ENCODE measurements at places on chromosomes 3 and 15.

GRCh38 chr15:63839722-63840121 lies 6.0 kb upstream of the HERC1 start:
- no peaks in the 10 kb centered on the region for H3K36me3 ChIP-seq
- H3K4me3 ChIP-seq: no peak overlapping the region
- DNase-seq: no peak
- no peak overlapping the region for H3K27ac ChIP-seq
- peaks cover 25% of the 10 kb centered on the region for H3K4me1 ChIP-seq

DNA sequence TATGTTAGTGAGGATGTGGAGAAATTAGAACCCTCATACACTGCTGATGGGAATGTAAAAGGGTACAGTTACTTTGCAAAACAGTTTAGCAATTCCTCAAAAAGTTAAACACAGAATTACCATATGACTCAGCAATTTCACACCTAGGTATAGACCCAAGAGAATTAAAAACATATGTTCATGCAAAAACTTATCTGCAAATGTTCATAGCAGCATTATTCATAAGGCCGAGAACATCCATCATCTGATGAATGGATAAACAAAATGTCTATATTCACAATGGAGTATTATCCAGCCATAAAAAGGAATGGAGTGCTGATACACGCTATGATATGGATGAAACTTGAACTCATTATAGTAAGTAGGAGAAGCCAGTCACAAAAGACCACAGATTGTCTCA lies 10.3 kb downstream of the SEC13 start:
- H3K36me3 ChIP-seq: peaks cover 39% of the 10 kb centered on the region
- DNase-seq: no peak
- H3K4me1 ChIP-seq: peaks cover 2% of the 10 kb centered on the region
- H3K4me3 ChIP-seq: no peak overlapping the region

DNA sequence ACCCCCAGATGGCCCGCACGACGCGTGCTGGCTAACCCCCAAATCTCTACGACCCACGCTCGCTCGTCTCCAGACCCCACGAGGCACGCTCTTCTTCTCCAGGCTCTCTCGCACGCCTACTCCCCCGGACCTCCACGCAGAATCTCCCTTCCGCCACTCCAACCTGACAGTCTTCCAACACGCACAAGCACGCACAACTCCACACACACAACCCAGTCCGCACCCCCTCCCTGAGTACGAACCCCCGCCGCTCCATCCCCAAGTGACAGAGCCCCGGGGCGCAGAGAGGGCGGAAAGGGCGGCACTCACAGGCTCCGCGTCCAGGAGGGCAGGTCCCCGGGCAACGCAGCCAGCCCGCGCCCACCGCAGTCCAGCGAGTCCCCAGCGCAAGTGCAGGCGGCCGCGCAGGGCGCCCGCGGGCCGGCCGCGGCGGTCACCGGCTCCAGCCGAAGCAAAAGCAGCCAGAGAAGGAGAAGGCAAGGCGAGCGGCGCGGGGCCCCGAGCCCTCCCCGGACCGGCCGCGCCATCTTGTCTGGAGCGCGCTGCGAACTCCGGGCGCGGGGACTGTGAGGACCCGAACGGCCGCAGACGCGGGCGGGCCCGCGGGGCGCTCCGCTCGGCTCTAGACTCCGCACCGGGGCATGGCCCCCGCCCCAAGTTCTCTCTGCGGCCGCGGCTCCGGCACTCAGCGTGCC lies 794 bp downstream of the LRIG1 start:
- H3K27me3 ChIP-seq: peaks cover 88% of the 10 kb centered on the region
- no peak overlapping the region for H3K27ac ChIP-seq
- H3K4me1 ChIP-seq: peaks cover 27% of the 10 kb centered on the region
- DNase-seq: peak; percentile 56
- H3K4me3 ChIP-seq: peak overlapping the region; percentile 65

GRCh38 chr15:25287823-25288222 lies 151.0 kb downstream of the UBE3A start:
- DNase-seq: no peak
- no peaks in the 10 kb centered on the region for H3K27me3 ChIP-seq
- no peak overlapping the region for H3K4me3 ChIP-seq
- no peaks in the 10 kb centered on the region for H3K36me3 ChIP-seq
- no peaks in the 10 kb centered on the region for H3K4me1 ChIP-seq
- H3K27ac ChIP-seq: no peak overlapping the region

- no peaks in the 10 kb centered on the region for H3K4me1 ChIP-seq
- H3K4me3 ChIP-seq: no peak overlapping the region
- no peaks in the 10 kb centered on the region for H3K27me3 ChIP-seq
- H3K36me3 ChIP-seq: peaks cover 28% of the 10 kb centered on the region
- no peak for DNase-seq
- peak overlapping the region; percentile 5 for H3K27ac ChIP-seq
Observed at GRCh38 chr3:134186391-134186790, 64.3 kb downstream of the RYK start.

- no peaks in the 10 kb centered on the region for H3K4me1 ChIP-seq
- no peak overlapping the region for H3K4me3 ChIP-seq
- H3K36me3 ChIP-seq: peaks cover 17% of the 10 kb centered on the region
Observed at GRCh38 chr3:179717219-179717618, 64.4 kb downstream of the USP13 start.

DNA sequence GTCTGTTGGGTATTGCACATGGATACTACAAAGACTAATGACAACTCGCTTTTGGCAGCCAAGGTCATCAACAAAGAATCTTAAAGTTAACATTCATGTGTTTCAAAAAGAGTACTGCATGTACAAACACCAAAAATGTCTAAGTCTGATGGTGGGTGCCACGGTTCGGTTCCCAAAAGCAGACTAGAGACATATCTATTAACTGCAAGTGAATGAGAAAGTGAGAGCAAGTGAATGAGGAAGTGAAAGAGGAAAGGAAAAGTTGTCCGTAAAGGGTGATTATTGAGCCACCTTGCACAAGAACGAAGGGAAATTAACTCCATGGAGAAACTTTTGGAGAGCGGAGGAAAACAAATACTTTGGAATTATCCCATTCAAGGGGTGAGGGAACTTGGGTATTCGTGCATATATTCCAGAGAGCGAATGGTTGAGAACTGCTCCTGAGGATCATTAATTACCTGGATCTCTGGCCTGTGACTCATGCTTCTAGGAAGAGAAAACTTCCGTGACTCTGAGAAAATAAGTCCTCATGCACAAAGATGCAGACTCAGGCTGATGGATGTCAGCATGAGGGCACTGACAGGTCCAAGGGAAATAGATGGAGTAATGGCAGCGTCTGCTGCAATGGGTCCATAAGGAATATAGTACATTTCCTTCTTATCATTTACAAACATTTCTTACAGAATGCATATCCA lies 336.5 kb upstream of the TGFBR2 start:
- H3K4me3 ChIP-seq: no peak overlapping the region
- H3K27me3 ChIP-seq: no peaks in the 10 kb centered on the region
- no peak overlapping the region for H3K27ac ChIP-seq
- no peak for DNase-seq

GRCh38 chr3:145209561-145209960 lies 951.4 kb downstream of the PLOD2 start:
- no peaks in the 10 kb centered on the region for H3K27me3 ChIP-seq
- H3K4me3 ChIP-seq: no peak overlapping the region
- no peaks in the 10 kb centered on the region for H3K36me3 ChIP-seq
- no peak for DNase-seq
- H3K4me1 ChIP-seq: peaks cover 7% of the 10 kb centered on the region

DNA sequence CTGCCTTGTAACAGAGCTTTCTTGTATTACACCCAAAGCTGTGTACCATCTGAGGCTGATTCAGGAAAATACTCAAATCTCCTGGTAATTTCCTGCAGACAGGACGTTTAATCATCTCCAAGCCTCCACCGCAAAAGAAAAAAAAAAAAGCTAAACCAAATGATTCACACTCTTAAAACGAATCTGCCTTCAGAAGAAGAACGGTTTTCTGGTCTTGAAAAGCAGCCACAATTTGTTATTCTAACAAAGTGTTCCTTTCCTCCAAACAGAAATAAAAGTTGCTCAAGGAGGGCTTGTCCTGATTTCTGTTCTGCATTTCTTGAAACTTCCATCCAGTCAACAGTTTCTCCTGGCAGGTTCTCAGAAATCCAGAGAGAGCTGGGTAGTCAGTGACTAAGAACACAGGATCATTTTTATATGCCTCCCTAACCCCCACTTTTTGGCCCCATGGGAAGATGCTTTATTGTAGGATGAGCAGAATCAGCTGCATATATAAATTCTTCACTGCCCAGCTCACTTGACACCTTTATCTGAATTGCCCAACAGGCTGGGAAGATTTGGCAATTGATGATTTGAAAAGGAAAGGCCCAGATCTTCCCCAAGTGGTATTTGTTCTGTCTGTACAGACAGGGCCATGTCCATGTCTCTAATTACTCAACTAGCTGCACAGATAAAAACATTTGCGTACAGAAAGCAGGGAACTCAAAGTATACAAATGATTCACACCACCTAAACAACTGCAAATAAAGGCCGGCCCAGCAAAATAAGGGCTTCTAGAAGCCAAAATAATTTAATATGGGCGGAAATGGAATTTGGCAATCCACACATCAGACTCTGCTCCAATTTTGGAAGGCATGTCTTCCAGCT lies 41.0 kb upstream of the PRICKLE2 start:
- H3K27ac ChIP-seq: peak overlapping the region; percentile 92
- H3K4me1 ChIP-seq: peaks cover 55% of the 10 kb centered on the region
- H3K27me3 ChIP-seq: no peaks in the 10 kb centered on the region
- peaks cover 6% of the 10 kb centered on the region for H3K36me3 ChIP-seq
- DNase-seq: no peak

- peaks cover 22% of the 10 kb centered on the region for H3K4me1 ChIP-seq
- no peaks in the 10 kb centered on the region for H3K36me3 ChIP-seq
- no peak overlapping the region for H3K4me3 ChIP-seq
- no peak for DNase-seq
- H3K27ac ChIP-seq: no peak overlapping the region
Observed at GRCh38 chr3:5016211-5017161, 37.2 kb downstream of the BHLHE40 start.

- DNase-seq: no peak
- peaks cover 66% of the 10 kb centered on the region for H3K4me1 ChIP-seq
- no peaks in the 10 kb centered on the region for H3K27me3 ChIP-seq
- no peaks in the 10 kb centered on the region for H3K36me3 ChIP-seq
Observed at GRCh38 chr3:194262925-194263305, 88.2 kb downstream of the CPN2 start.

- no peaks in the 10 kb centered on the region for H3K27me3 ChIP-seq
- no peak for DNase-seq
- peak overlapping the region; percentile 69 for H3K27ac ChIP-seq
- no peaks in the 10 kb centered on the region for H3K36me3 ChIP-seq
- peaks cover 26% of the 10 kb centered on the region for H3K4me1 ChIP-seq
- H3K4me3 ChIP-seq: no peak overlapping the region
Observed at GRCh38 chr3:189276444-189277219, 104.9 kb downstream of the TPRG1 start.
